Right atrium auricular region (tissue), 2 donors: ENCODE measurements at places on chromosomes 7 and 10.

DNA sequence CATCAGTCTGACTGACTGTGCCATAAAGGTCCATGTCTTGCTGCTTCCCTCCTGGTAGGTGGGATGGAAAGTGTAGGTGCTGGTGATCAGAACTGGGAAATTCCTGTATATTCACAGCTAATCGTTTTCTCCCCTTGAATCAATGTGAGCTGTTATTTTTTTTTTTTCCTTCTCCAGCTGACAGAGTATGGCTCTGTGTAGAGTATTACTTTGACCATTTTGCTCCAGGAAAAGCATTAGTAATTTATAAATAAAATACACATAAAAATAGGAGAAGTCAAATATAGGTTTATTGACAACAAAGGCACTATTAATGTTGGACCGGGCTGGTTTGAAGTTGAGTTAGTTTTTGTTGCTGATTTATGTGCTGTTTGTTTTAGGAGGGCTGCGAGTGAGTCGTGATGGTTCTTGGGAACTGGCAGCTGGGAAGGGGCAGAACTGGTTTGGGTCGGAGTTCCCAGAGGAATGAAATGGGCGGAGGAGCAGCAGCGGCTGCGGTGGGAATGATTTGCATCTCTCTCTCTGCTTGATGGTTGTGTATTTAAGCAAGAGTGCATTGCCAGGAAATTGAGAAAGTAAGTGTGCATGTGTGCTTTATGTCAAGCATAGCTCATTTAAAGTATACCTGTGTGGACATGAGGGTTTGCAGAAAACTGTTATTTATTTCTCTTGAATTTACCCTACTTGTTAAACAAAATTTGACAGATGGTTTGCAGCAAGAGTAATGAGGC is 80.9 kb downstream of the LRMDA start:
- DNase-seq: no peak

DNA sequence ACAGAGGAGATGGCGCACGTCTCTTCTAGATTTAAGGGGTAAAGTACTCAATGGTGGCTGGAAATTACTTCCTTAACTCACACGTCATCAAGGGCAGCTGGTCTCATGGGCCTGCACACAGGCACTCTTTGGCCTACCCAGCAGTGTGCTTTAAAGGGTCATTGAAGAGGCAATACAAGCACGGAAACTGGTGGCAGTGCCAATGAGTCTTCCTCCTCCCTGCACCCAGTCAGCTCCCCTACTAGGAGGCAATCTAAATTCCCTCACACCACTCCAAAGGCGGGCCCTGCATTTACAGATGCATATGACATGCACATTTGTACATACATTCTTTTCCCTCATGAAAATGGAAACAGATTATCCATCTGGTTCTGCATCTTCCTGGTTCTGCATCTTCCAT is 47.4 kb downstream of the PPIF start:
- DNase-seq: no peak

DNA sequence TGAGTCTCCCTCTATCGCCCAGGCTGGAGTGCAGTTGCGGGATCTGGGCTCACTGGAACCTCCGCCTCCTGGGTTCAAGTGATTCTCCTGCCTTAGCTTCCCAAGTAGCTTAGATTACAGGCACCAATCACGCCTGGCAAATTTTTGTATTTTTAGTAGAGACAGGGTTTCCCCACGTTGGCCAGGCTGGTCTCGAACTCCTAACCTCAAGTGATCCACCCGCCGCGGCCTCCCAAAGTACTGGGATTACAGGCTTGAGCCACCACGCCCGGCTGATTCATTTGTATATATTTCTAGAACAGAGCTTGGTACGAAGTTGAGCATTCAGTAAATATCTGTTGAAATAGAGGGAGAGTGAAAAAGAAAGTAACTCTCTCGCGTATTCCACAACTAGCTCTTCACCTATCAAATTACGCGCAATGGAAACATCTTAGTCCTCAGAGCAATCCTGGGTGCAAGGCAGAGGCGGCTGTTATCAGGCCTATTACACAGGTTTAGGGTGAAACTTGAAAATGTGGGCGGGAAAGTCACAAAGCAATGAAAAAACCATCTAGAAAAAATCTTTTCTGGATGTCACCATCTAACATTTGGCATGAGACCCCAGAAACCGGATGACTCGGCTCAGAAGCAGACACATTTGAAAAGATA is 707 bp upstream of the GHITM start:
- no peak for DNase-seq

- DNase-seq: no peak
These were observed 90.9 kb downstream of the MLLT10 start for GRCh38 chr10:21624951-21625350.

DNA sequence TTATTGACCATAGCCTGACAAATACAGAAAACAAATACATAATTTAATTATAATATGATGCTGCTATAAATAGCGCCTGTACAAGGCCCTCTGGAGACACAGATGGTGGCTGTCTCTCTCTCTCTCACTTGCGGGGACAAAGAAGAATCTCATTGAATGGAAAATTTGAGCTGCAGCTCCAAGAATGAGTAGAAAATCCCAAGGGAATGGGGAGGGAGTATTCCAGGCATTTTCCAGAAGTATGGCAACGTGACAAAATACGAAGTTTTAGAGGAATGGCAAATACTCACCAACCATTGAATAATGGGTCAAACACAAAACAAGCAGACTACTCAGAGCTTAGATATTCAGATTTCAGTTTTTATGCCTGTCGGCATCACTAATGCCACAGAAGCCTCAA is 179.9 kb downstream of the NRP1 start:
- DNase-seq: peak; percentile 40

DNA sequence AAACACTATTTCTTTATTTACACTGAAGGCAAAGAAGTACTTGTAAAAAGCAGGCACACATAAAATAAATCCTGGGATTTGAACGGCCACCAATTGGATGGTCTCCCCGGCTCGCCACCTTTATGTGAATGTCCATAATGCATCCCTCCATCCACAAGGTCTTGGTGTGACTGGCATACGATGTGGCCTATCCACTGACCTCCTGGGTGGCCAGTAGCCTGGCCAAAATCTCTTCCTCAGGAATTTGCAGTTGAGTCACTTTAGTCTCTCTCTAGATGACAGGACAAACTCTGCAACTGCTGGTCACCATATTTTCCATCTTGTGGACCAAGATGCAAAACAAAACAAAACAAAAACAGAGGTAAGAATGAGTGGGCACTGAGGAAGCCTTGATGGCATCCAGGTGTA is 39.1 kb downstream of the CDK1 start:
- DNase-seq: no peak

GRCh38 chr7:4837803-4838625 is 23.8 kb downstream of the PAPOLB start:
- no peak for DNase-seq

DNA sequence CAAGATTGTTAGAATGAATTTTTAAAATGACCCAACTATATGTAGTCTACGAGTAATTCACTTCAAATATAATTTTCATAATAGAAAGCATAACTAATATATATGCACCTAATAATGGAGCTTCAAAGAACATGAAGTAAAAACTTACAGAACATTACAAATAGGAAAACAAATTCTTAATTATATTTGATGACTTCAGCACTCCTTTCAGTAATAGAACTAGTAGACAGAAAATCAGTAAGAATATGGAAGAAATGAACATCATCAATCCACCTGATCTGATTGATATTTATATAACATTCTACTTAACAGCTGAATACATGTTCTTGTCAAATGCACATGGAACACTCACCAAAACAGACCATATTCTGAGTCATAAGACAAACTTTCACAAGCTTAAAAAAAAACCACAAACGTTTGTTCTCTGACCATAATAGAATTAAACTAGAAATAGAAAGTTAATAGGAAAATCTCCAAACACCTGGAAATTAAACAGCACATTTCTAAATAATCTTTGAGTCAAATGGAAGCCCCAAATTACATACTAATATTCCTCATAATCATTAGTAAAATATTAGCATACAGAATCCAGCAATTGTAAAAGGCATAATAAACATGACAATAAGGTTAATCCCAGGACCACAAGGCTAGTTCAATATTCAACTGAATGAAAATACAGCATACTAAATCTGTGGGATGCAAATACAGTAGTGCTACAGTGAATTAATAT is 48.0 kb downstream of the BRAF start:
- DNase-seq: no peak

DNA sequence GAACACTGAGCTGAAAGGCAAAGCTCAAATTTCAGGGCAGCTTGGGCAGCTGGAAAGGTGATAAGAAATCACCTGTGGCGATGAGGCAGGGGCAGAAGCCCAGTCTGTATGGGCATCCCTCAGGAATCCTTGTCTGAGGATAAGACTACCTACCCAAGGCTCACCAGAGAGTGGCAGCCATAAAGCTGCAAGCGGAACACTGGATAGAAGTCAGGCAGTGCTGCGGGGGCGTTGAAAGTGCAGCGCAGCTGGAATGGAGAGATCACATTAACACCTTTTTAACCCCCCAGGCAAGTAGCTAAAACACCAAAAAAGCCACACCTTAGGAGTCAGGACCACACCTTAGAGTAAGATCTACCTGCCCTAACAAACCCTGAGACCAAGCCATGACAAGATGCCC is 38.2 kb downstream of the ABCB5 start:
- no peak for DNase-seq

- no peak for DNase-seq
These were observed 13.6 kb upstream of the BPGM start for GRCh38 chr7:134632937-134633540.

- no peak for DNase-seq
These were observed 19.8 kb downstream of the CCNY start for GRCh38 chr10:35355971-35356724.

GRCh38 chr7:48376263-48376662 is 205.0 kb downstream of the ABCA13 start:
- no peak for DNase-seq

GRCh38 chr10:15813415-15813814 is 46.9 kb downstream of the MINDY3 start:
- DNase-seq: no peak

GRCh38 chr7:149334930-149335329 is 72.9 kb downstream of the ZNF783 start:
- DNase-seq: no peak

GRCh38 chr10:114526126-114526503 is 121.8 kb upstream of the AFAP1L2 start:
- no peak for DNase-seq

GRCh38 chr10:18204039-18204835 is 64.0 kb downstream of the CACNB2 start:
- DNase-seq: no peak

DNA sequence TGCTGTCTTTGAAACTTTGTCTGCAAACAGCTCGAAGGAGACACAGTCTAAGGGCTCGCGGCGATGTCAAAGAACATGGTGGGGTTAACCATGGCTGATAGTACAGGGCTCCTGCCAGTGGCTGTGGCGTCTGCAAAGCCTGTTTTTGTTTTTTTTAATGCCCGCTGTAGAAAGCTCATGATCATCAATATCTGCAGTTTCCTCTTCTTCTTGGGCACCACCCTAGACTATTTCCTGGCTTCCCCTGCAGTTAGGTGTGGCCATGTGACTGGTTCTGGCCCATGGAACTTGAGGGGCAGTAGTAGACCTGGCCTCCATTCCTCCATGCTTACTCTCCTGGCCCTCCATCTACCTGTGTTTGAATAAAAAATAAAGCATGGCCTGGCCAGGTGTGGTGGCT is 21.8 kb upstream of the SAMD8 start:
- no peak for DNase-seq

GRCh38 chr10:22003177-22003963 is at the start of gene DNAJC1:
Gene DNAJC1, minus strand, starts transcription at chr10:22003730. Its CDS starts 296 bp downstream, at chr10:22003434.
- peak; percentile 97 for DNase-seq

- no peak for DNase-seq
These were observed 583.6 kb upstream of the MGMT start for GRCh38 chr10:128883231-128884032.

DNA sequence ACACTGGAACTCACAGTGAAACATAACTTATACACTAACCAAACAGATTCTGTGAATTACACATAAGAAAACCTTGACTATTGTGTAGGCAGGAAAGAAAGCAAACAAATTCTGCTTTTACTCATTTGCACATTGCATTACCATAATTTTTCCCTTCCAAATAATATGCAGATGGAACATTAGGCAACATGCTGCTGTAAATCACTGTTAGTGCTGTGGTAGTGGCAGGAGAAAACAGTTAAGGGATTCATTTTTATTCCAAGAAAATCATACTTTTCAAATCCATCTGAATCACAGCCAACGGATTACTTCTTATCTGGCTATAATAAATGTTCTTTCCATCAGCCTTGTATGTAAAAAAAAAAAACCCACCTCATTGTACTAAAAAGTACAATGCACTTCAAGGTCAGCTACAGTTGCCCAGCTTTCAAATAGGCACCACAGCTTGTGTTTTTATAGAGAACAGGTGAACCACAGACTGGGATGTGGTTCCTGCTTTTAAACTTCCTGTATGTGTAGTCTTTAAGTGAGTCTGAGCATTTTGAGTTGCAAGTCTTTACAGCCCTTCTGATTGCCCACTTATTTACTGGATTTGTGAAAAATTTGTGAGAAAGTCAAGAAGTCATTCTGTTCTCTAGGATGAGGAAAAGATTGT is 590.0 kb upstream of the SEMA3D start:
- DNase-seq: no peak

- DNase-seq: no peak
These were observed 196.1 kb downstream of the GRID1 start for GRCh38 chr10:86170255-86171108.

GRCh38 chr7:96424411-96424810 is 102.5 kb upstream of the SLC25A13 start:
- no peak for DNase-seq

- DNase-seq: no peak
These were observed 499.7 kb upstream of the MKI67 start for GRCh38 chr10:128625926-128626325.

DNA sequence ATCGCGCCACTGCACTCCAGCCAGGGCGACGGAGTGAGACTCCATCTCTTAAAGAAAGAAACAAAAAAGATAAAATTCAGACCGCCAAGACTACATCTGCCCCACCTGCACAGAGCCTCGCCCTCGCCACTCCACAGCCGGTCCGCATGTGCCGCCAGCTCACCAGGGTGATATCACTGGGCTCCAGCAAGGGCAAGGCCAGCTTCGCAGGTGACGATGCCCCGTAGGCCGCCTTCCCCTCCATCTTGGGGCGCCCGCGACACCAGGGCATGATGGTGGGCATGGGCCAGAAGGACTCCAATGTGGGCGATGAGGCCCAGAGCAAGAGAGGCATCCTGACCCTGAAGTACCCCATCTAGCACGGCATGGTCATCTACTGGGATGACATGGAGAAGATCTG is 34.0 kb downstream of the KIFBP start:
- DNase-seq: no peak

DNA sequence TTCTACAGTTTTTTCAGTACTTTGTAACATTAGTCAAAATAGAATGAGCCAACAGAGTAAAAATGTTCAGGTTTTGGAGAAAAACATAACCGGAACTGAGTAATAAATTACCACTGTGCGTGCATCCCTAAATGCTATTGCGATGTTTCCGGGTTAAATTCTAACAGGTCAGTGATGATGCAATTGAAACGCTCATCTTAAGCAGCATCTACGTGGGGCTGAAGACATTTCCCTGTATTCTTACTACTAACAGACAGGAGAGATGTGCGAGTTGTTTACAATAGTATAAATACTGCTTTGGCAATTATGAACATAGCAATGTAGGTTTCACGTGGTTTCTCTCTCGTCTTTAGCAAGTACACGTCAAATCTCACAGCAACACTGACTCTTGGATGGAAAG is 149.4 kb downstream of the USP6NL start:
- no peak for DNase-seq
